GM12891 (cell line): ENCODE measurements at places on chromosomes 11 and 22.
A peak's percentile ranks its signal among the peaks of the same experiment; 100 is the strongest.

DNA sequence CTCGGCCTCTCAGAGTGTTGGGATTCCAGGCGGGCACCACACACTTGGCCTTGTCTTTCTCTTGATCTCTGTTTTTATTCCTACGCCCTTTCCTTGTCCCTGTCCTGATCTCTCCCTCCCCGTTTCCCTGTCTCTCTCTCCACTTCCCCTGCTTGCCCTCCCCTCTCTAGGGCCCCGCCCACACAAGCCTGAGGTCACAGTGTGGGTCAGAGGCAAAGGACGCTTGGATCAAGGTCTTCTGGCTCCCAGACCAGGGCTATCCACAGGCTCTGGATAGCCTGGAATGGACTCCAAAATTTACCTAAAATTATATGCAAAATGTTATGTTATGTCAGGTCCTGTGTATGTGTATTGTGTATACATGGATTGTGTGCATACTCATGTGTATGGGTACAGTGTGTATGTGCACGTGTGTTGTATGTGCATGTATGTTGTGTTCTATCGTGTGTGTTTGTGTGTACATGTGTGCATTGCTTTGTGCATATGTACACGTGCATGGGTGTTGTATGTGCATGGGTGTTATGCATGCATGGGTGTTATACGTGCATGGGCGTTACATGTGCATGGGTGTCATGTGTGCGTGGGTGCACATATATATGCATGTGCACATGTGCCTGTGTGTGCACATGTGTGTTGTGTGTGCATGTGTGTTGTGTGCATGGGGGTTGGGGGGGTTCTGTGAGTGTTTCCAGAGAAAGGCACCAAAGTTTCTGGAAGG, 38.3 kb downstream of the TP53I11 start:
- no peak for DNase-seq

GRCh38 chr22:38468443-38469305, 778 bp downstream of the KDELR3 start:
- DNase-seq: no peak

GRCh38 chr22:27790376-27791158, 11.0 kb downstream of the MN1 start:
- no peak for DNase-seq

DNA sequence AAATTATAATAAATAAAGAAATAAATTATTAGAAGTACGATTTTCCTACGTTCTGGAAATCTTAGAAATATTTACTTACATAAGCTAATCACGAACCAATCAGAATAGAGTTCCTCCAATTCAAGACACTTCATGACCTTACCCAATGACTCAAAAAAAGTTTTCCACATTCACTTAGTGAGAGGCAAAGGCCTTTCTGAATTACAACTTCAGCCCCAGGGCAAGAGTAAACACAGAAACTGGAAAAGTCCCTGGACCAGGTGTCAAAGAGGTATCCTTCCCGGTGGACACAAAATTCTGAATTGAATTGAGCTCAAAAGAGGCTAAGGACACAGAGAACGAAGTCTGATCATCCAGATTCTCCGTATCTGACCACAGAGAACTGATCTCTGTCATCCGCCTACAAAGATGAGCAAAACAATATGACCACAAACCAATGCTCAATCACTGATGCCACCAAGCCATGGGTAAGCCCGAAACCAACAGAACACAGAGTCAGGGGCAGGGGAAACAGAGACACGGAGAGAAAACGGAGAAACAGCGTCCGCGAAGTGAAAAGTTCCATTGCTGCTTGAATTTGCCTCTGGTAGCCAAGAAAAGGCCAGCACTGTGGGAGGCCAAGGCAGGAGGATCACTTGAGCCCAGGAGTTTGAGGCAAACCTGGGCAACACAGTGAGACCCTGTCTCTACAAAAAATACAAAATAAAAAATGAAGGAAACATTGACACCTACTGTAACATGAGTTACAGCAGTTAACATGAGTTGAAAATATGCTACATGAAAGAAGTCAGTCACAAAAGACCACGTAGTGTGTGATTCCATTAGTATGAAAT, 6.8 kb downstream of the BID start:
- DNase-seq: no peak

GRCh38 chr11:111571829-111572501, 30.3 kb upstream of the SIK2 start:
- DNase-seq: no peak

GRCh38 chr11:90476442-90477007, 253.7 kb upstream of the CHORDC1 start:
- no peak for DNase-seq

DNA sequence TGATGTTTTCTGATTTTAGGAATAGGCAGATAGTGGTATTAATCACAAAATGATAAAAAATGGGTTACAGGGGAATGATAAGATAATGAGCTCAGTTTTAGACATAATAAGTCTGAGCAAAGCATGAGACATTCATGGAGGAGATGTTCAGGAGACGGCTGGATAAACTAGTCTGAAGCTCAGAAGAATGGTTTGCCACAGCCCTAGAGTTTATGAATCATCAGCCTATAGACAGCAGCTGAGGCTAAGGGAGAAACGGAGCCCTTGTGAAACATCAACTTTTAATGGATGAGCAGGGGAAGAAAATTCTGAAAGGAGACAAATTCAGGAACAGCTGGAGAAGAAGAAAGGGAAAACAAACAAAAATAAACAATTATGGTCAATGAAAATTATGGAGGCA, 87.2 kb downstream of the RELT start:
- DNase-seq: no peak

GRCh38 chr11:20131788-20132666, 28.2 kb downstream of the DBX1 start:
- DNase-seq: peak; percentile 34

DNA sequence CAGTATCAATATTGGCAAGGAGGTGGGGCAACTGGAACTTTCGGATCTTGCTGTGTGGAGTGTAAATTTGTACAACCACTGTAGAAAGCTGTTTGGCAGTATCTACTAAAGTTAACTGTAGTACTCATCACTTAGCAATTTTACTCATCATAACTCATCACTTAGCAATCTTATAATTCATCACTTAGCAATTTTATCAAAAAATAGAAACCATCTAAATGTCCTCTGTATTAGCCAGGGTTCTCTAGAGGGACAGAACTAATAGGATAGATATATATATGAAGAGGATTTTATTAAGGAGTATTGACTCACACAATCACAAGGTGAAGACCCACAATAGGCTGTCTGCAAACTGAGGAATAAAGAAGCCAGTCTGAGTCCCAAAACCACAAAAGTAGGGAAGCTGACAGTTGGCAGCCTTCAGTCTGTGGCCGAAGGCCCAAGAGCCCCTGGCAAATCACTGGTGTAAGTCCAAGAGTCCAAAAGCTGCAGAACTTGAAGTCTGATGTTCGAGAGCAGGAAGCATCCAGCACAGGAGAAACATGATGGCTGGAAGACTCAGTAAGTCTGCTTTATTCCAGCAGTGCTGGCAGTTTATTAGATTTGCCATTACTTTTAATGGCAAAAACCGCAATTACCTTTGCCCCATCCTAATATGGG, 92.9 kb upstream of the USP47 start:
- DNase-seq: no peak

DNA sequence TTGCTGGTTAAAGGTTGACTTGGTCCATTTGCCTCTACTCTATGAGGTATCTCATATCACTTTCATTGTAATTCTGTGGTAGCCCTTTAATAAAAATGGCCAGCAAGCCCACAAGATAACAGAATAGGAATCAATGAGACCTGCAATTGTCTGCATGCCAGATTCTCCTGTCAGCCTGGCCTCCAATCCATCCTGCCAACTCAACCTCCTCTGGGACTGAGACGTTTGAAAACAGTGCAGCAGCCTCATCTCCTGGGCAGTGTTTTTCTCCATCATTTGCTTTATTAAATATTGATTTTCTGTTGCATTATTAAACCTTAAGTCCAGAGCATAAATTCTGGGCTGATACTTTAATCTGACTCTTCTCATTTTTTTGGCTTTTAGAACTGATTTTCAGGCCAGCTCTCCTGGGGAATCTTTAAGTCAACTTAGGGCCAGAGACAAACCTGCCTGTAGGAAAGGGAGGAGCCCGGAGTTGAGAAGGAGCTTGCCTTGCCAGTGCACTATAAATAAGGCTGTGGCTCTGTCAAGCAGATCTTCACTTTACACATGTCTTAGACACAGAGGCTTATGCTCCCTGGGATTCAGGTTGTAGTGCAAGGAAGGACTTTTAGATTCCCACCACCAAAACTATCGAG, 798.0 kb downstream of the NTM start:
- no peak for DNase-seq

DNA sequence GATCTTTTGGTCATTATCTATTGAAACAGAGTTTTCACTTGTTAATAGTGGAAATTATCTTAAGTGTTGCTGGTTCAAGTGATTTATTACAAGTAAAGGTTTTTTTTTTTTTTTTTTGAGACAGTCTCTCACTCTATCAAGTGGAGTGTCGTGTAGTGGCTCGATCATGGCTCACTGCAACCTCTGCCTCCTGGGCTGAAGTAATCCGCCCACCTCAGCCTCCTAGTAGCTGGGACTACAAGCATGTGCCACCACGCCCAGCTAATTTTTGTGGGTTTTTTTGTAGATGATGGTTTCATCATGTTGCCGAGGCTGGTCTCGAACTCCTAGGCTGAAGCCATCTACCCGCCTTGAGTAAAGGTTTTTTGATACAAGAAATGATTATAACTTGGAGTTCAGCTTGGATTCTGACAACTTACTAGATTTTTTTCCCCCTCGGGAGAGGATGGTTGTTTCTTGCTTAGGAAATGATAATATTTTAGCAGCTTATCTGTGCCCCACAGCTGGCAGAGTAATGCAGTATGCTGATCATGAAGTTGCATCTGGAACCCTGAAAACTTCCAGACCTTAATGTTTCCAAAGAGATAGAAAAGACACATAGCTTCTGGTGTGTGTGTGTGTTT, 68.9 kb downstream of the MTMR3 start:
- DNase-seq: no peak

- DNase-seq: no peak
Observed at GRCh38 chr11:48141475-48142122, 75.0 kb upstream of the OR4B1 start.

- no peak for DNase-seq
Observed at GRCh38 chr11:97895572-97895971, 1125.2 kb upstream of the CNTN5 start.

- no peak for DNase-seq
Observed at GRCh38 chr11:111358038-111359001, 20.8 kb downstream of the POU2AF1 start.

DNA sequence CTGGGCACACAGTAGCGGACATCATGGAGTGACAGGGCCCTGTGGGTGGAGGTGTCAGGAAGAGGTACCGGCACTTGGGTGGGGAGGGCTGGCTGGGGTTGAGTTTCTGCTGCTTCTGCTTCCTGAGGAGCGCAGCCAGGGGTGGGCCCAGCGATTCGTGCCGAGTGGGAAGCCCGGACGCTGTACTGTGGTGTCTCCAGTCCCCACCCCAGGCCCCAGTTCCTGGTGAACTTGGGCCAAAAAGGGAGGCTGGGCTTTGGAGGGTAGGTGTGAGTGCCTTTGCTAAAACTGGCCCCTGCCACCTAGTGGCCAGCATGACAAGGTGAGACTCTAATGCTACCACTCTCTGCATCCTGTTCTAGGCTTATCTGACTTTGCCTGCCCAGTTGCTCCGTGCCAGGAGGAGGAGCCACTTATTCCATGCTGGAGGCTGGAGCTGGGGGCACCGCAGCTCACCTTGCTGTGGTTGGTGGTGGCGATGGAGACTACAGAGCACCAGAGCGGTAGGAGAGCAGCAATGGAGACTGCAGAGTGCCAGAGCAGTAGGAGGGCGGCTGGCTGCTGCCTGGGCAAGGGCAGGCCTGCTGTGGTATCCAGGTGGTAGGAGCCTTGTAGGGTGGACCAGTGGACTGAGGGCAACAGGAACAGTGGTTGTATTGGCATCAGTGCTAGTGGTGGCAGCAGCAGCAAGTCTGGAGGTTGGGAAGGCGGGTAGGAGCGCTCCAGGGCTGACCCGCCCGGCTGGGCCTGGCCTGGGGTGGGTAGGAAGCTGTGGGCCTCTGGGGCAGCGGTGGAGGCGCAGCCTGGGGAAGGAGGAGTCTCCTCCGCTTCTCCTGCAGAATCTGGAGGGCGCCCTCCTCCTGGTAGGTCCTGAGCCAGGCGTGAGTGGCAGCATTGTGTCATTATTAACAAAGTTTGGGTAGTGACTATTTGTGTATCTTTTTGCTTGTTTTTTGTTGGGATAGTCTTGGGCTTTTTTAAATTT, 2.2 kb upstream of the RFPL2 start:
- no peak for DNase-seq

DNA sequence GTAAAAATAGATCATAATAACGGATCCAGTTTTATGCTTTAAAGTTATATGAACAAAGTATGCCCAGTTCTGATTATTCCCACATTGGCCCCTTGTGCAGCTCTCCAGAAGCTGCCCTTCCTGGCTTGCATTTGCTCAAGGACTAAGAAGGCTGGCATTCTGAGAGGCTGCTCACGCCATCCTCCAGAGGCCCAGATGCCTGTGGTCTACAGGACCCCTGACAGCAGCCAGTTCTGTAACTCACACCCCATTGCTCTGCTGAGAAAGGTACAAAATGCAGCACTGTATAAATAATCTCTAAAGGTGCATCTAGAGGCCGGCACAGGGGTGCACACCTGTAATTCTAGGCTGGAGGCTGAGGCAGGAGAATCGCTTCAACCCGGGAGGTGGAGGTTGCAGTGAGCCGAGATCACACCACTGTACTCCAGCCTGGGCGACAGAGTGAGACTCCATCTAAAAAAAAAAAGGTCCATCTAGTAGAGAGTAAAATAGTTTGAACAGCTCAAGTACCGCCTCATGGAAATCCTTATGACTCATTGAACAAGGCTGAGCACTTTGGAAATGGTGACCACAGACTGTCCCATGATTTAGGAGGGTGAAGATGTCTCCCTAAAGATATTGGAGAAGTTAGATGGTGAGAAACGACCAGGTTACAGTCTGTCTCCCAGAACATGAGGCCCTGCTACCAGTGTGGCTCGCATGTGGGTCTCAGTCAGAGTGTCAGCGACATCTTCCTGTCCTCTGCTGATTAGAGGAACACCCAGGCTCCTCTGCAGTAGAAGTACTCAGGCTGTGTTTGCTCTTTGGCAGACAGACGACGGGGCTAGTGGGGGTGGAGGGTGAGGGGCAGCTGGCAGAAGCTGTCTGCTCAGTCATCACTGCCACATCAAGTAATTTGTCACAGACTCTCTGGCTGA, 56.3 kb downstream of the KREMEN1 start:
- no peak for DNase-seq

GRCh38 chr11:128520888-128521681, 66.3 kb downstream of the ETS1 start:
- DNase-seq: no peak

- DNase-seq: no peak
Observed at GRCh38 chr11:16194566-16194965, 161.8 kb downstream of the SOX6 start.

- no peak for DNase-seq
Observed at GRCh38 chr11:112689851-112690250, 271.4 kb upstream of the NCAM1 start.
